Fibroblast of the aortic adventitia (primary cell): ENCODE measurements at places on chromosomes 2 and 18. TPM values are rescaled to one million over a fixed set of nuclear protein-coding genes. Genes with fewer than 3 reads are reported as not detected.

ADD2 gene
- 0.36 and 17.3 TPM in 2 replicates for total RNA-seq

KCNK3 gene
- total RNA-seq: 2.3 TPM in 1 of 2 replicates, not detected in the other

MROH2A gene
- total RNA-seq: under 0.01 TPM in 1 of 2 replicates, not detected in the other

VSNL1 gene
- 0.90 and 3.7 TPM in 2 replicates for total RNA-seq

ASXL3 gene
- total RNA-seq: 0.54 TPM in 1 of 2 replicates, not detected in the other

TIA1 gene
- total RNA-seq: 79.0 and 117 TPM in 2 replicates

DSC2 gene
- 0.82 TPM in 1 of 2 replicates, not detected in the other for total RNA-seq

GRHL1 gene
- 1.3 TPM in 1 of 2 replicates, not detected in the other for total RNA-seq

CD28 gene
- total RNA-seq: not detected in 2 replicates

RAB17 gene
- total RNA-seq: 0.54 and 3.5 TPM in 2 replicates

UGT1A4 gene
- total RNA-seq: not detected in 2 replicates
